NCI-H524 (cell line): ENCODE measurements at places on chromosomes 3 and 15.

GRCh38 chr3:139827833-139828232, 107.2 kb upstream of the CLSTN2 start:
- no peak for DNase-seq

DNA sequence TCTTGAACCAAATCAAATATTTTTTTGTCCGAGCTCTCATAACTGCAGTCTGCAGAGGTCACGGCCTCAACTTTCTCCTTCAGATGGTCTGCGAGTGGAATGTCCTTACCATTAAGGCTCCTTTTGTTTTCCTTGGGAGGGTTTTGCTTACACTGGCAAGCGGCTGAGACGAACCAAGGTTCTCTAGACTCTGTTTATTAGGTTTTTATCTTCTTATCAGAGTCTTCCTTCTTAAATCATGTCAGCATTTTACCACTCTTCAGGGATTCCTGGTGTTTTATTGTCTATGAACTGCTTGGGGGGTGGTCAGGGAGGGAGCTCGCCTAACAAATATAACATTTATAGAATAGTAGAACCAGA, 773.7 kb upstream of the NR2F2 start:
- no peak for DNase-seq

DNA sequence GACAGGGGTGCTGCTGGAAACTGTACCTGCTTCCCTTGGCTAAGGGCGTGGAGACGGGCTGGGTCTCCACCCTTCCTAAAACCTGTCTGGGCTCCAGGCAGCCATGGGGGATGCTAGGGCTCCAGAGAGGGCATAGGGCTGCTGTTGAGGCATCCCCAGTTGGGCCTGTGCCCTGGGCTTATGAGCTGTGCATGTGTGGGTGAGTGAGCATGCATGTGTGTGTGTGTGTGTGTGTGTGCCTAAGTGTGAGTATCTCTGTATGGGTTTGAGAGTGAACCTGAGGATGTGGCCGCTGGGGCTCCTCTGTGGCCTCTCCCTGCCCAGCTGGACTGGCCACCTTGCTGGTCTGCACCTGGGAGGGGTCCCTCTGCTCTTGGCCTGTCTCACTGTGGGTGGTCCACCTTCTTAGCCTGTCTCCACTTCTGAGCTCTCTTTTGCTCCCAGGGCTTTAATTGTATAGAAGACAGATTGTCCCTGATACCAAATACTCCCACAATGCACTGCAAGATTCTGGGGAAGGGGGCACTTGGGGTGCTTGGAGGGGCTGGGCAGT, 11.9 kb upstream of the TMEM115 start:
- no peak for DNase-seq

GRCh38 chr3:170644711-170645110, 58.8 kb upstream of the SLC7A14 start:
- DNase-seq, result no peak

DNA sequence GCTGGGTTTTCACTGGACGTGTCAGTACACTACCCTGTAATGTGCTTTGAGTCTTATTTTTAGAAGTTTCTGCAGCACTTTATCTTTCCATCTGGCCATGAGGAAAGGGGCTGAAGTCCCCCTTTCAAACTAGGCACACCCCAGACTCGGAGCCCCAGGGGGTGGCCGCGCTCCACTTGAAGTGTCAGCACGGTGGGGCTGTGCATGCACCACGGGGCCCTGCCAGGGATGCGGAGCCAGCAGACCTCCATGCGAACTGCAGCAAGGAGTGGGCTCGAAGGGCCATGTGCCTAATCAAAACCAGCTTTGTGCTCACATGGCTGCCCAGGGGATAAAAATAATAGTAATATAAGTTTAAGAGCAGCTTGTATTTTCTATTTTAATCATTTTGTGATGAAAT, 100.9 kb upstream of the HACD2 start:
- no peak for DNase-seq

DNA sequence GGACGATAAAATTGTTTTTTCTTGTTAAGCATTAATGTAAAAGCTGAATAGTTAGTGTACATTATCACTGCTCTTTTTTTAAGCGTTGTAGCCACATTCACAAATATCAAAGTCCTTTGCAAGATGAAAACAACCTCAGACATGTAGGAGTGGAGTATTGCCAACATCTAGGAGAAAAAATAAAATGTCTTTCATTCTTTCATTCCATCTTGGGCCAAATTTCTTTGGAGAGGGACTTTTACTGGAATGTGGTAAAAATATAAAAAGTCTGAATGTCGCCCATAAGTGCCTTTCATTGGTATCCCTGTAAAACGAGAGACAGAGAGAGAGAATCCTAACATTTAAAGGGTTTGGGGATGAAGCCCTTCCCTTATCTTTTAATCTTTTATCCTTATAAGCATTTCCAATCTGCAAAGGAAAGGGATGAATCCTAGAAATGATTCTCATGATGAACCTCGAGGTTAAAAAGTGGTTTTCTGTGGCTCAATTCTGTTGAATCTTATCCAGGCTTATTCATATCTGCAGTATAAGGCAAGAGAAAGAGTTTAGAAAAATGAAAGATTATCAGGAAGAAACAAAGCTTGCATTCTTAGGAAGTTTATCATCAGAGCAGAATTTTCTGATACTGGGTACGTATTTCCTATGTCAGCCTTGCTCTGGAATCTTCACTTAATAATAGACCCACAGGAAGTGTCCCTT, 1031.7 kb downstream of the MCTP2 start:
- DNase-seq, result no peak

- peak; percentile 12 for DNase-seq
Measured at GRCh38 chr3:143597774-143598652, 250.3 kb downstream of the SLC9A9 start.

GRCh38 chr15:74438721-74439316, 5.1 kb upstream of the SEMA7A start:
- DNase-seq, result peak; percentile 78

DNA sequence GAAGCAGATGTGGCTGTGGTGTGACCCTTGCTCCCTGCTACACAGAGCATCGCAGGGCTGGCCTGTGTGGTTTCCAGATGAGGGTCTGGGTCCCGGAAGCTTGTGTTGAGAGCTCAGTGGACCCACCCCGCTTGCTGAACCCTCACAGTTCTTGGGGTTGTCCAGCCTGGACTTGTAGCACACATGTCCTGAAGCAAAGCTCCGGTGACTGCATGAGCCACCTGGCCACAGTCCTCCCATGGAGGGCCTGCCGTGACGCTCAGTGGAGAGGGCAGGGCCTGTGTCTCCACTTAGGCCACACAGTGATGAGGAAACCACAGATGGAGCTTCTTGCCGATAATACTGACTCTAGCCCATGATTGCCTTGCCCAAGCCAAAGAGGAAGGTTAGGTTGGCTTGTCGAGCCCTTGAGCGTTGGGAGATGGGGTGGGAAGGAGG, 62.6 kb downstream of the RGMA start:
- no peak for DNase-seq

GRCh38 chr3:105527949-105528348, 161.2 kb downstream of the ALCAM start:
- DNase-seq, result no peak

- DNase-seq, result no peak
Measured at GRCh38 chr3:170055209-170055608, 17.4 kb downstream of the GPR160 start.
